Stimulated activated CD4-positive, alpha-beta T cell treated with anti-CD3 and anti-CD28 coated beads, Interleukin-15, amount 100 ng/mL, for 1 hour (primary cell): ENCODE measurements at places on chromosomes 11 and 22.

GRCh38 chr11:44785856-44786607 lies 59.3 kb downstream of the TSPAN18 start:
- DNase-seq: no peak

GRCh38 chr11:126115816-126116331 lies 53.2 kb upstream of the CDON start:
- DNase-seq: no peak

- DNase-seq: no peak
Measured at GRCh38 chr22:42138972-42139371, 8.4 kb upstream of the CYP2D6 start.

DNA sequence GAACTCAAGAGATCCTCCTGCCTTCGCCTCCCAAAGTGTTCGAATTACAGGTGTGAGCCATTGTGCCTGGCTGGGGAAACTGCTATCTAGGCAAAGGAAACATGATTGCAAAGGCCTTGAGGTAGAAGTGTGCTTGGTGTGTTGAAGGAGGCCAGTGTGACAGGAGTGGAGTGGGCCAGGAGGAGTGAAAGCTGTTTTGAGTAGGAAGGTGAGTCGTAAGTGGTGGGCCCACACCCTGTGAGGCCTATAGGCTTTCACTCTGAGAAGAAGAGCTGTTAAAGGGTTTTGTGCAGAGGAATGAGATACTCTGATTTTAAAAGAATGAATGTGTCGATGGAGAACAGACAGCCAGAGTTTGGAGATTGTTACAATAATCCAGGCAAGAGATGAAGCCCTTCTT lies 43.4 kb downstream of the WEE1 start:
- DNase-seq: no peak

GRCh38 chr11:115921540-115921939 lies 417.3 kb upstream of the CADM1 start:
- DNase-seq: no peak

- DNase-seq: no peak
Measured at GRCh38 chr11:47276923-47277322, 7.0 kb downstream of the MADD start.
